GM20000 (cell line): ENCODE measurements at places on chromosomes 1 and 21.
A peak's percentile ranks its signal among the peaks of the same experiment; 100 is the strongest.

DNA sequence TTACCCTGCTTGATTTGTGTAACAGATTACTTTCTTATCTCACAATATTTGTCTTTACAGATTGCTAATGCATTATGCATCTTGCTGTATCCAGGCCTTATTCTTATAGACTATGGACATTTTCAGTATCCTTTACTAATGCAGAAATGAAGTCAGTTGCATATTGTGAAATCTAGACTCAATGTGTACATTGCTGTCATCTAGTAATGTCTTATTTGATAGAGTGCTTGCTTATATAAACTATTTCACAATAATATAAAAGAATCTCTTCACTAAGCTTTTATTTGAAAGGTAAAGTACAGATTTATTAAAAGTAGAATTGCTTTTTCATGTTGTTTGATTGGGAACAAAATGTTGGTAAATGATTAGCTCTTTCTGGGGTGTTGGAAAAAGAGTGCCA lies 39.6 kb downstream of the ALG6 start:
- no peak for DNase-seq

GRCh38 chr1:167522246-167522645 lies 3.9 kb upstream of the CD247 start:
- no peak for DNase-seq

GRCh38 chr21:28822486-28823335 lies 170.0 kb downstream of the LTN1 start:
- DNase-seq: no peak

GRCh38 chr1:54800041-54800898 lies 853 bp downstream of the TTC22 start:
- DNase-seq: no peak

DNA sequence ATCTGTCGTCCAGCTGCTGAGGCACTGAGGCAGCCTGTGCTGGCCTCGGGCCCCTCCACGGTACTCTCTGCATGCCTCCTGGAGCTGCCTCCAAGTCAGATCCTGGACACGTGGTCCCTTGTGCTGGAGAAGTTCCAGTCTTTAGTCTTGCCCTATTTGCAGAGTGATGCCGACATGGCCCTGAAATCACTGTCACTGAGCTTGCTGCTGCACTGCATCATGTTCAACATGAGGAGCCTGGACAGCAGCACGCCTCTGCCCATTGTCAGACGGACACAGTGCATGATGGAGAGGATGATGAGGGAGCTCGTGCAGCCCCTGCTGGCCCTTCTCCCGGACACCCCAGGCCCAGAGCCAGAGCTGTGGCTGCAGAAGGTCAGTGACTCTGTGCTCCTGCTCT lies 10.0 kb downstream of the URB2 start:
- DNase-seq: no peak

DNA sequence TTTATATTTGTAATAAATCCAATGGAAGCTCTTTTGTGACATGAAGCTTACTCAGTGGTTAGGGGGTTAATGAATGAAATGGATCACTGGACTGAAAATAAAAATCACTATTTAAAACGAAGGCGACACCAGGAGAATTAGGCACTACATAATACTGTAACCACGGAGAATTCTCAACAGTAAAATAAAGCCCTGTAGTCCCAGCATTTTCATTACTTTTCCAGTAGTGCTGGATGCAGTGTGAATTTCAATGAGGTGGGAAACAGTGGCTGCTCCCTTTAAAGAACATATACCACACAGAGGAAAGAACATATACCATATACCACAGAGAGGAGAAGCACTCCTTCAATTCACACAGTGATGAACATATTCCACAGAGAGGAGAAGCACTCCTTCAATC lies 275.0 kb downstream of the SMYD3 start:
- no peak for DNase-seq

GRCh38 chr1:96409689-96410088 lies 311.9 kb upstream of the PTBP2 start:
- no peak for DNase-seq

DNA sequence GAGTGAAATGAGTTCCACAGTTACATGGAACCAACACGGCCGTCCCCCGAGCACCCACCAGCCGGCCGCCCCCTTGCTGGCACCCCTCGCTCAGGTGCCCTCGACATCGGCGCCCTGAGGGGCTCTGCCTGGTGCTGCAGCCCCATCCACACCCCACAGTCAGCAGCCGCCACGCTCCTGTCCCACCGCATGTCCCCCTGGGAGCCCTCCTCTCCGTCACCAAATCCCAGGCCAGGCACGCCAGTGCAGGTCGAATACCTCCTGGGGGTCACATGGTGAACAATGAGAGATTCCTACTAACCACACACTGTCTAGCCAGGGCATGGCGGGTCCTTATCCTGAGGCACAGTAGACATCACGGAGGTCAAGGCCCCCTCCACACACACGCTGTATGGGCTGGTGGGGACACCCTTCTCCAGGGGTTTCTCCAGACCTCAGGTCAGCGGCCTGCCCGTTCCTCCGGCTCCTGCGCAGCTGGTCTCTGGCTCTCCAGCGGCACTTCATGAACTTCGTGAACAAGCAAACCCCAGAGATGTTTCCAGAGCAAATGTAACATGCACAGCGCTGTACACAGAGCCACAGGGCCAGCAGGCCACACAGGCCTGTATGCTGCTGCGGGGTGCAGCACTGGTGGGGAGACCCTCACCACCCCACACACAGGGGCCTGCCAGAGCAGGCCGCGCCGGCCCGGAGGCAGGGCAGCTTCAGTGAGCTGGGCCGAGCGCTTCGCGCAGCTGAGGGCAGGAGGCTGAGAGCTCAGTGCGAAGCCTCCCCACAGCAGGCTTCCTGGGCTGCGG lies 21.8 kb downstream of the POFUT2 start:
- no peak for DNase-seq

- DNase-seq: no peak
These were observed 19.0 kb upstream of the SLC6A9 start for GRCh38 chr1:44050261-44050660.

DNA sequence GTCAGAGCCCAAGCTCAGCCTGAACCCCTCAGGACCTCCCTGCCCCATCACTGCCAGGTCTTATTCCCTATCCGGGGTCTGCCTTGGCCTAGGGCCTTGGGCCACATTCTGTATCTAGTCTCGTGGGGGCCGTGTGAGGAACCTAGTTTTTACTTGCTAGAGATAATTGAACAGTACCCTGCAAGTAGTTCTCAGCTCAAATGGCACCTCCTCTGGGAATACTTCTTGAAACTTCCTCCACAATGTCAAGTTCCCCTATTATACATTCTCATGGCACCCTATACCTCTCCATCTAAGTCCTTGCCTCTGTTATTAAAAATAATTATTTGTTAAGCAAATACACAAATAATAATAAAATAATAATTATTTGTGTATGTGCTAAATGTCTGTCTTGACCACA lies 32.9 kb upstream of the CSF1 start:
- DNase-seq: no peak

- no peak for DNase-seq
These were observed 59.4 kb upstream of the IFI44L start for GRCh38 chr1:78560811-78561210.

DNA sequence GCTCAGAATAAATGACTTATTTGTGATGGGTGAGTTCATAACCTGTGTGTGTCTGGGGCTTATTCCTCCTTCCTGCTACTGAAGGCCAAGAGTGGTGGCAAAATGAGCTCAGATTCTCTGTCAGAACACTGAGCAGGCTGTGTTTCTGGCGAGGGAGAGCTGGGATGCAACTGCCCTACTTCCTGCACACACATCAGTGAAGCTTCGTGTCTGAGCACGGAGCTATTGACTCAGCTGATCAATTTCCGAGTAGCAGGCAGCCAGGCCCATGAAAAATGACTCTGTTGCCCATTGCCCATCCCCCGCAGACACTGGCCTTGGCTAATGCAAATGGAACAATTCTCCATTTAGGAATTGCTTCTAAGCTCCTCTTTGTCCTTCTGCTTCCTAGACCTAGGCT lies 27.7 kb downstream of the TNR start:
- DNase-seq: no peak

- DNase-seq: no peak
These were observed 22.6 kb downstream of the FOXD2 start for GRCh38 chr1:47460456-47460855.

- peak; percentile 98 for DNase-seq
These were observed at the start of gene TMEM63A for GRCh38 chr1:225881959-225882693. Gene TMEM63A (minus strand): TSS chr1:225882380. CDS start chr1:225877580, 4,800 bp downstream.

DNA sequence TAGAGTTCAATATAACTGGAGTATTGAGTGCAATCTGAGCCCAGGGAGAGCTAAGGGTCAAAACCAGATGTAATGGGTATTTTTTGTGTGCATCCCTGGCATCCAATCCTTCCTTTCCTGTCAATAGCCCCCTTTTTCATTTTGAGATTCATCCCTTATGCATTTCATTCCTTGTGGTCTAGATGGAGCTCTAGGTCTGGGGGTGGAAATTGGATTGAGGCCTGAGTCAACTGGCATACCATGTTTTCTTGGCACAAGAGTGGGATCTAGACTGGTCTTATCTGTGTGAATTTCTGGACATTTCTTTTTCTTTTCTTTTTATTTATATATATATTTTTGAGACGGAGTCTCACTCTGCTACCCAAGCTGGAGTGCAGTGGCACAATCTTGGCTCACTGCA lies 67.3 kb upstream of the RAB3GAP2 start:
- no peak for DNase-seq

DNA sequence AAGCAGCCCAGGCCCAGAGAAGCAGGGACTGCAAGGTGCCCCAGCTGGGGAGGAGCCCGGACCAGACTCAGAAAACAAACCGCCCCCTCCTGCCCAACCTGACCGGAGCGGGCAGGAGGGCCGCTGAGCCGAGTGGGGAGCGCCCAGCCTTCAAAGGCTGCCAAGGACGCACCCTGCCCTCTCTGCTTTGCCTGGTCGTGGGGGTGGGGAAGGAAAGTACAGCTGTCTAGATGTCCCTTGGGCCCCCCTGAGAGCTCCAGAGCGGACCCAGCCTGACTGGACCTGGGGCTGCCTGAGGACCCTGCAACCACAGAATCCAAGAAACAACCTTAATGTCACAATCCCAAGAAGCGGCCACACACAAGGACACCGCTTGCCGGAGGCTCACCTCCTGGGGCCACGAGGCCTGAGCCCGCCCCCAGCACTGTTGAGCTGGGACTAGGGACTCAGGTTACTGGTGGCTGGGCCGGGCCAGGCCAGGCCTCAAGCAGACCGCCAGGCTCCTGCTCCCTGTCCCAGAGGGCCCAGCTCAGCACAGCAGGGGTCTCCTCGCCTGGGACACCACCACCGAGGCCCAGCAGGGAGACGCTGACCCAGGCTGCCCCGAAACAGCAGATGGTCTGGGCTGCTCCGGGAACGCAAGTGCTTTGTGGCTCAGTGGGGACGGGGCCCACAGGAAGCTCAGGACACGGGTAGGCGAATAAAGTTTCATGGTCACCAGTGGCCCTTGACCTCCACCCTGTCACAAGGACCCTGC lies 1.4 kb downstream of the DVL1 start:
- DNase-seq: no peak

GRCh38 chr1:246492611-246493245 lies 14.4 kb downstream of the SMYD3 start:
- DNase-seq: peak; percentile 51

GRCh38 chr1:227901239-227901905 lies 46.4 kb downstream of the WNT9A start:
- DNase-seq: no peak

- DNase-seq: no peak
These were observed 13.1 kb downstream of the EVA1C start for GRCh38 chr21:32425628-32426027.

GRCh38 chr21:42340187-42341050 lies 10.4 kb downstream of the TFF2 start:
- no peak for DNase-seq

GRCh38 chr21:37757606-37758376 lies 158.5 kb downstream of the KCNJ6 start:
- DNase-seq: no peak

- no peak for DNase-seq
These were observed 142.3 kb downstream of the PLXNA2 start for GRCh38 chr1:208101661-208102431.

DNA sequence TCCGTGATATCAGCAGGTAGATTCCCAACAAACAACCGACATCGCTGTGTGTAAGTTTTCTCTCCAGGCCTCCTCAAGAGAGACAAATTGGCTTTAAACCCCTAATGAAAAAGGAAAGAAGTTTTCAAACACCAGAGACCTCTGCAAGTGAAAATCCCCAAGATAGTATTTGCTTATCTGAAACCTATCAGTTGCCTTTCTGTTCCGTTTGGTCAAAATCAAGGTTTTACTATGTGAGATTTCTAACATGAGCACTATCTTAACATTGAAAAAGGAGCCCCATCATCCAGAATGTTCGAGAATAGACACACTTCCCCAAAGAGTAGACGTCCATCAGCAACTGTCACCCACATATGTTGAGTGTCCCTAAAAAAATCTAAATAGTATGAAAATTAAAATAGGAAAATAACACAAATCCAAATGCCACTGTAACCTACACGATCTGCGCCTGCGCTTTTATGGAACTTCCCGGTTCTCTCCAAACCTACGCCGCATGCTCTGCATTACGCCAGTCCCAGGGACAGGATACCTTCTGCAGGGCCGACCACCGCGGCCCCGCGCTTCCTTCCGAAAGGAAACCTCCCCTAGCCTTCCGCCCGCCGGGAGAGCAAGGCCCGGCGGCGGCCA lies 1.4 kb downstream of the SFPQ start:
- DNase-seq: no peak

GRCh38 chr1:161739865-161740566 lies 9.6 kb upstream of the DUSP12 start:
- no peak for DNase-seq

- peak; percentile 71 for DNase-seq
These were observed 4.7 kb downstream of the TNN start for GRCh38 chr1:175072099-175072951.

- DNase-seq: no peak
These were observed 17.3 kb upstream of the GALNT2 start for GRCh38 chr1:230049731-230050130.

DNA sequence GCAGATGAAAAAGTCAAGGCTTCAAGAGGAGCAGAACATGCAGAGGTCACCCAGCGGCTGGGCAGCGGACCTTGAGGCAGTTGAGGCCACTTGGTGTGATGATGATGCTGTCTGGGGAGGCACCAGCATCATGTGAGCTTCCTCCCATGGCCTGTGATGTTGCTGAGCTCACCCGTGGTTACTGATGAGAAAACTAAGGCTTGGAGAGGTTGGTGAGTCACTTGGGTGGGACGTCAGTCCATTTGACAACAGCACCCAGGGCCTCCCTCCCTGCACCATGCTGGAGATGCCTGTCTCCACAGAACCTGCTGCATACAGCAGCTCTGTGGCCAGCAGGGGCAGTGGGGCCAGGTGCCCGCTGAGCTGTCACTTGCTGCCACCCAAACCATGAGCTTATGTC lies 146.8 kb downstream of the NPHP4 start:
- no peak for DNase-seq

DNA sequence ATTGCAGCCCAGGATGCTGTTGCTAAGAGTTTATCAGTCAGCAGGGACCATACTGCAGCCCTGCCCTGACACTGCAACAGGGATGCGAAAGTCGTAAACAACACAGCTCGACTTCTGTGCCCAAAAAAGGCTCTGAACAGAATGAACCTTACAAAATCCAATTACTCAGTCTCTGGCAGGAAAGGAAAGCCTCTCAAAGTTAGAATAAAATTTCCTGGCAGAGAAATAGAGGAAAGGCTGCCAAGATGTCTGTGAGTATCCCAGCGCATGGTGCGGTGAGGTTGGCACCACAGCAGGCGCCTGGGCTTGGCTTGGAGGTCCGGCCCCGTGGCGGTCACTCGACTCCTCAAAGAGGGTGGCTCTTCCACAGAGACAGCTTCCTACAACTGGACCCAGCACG lies 185.8 kb downstream of the PCP4 start:
- DNase-seq: no peak
